ENCODE measurements at places on chromosomes 2 and 18.

- no peak for DNase-seq
Observed at GRCh38 chr2:23661276-23662050, 265.5 kb downstream of the ATAD2B start.

DNA sequence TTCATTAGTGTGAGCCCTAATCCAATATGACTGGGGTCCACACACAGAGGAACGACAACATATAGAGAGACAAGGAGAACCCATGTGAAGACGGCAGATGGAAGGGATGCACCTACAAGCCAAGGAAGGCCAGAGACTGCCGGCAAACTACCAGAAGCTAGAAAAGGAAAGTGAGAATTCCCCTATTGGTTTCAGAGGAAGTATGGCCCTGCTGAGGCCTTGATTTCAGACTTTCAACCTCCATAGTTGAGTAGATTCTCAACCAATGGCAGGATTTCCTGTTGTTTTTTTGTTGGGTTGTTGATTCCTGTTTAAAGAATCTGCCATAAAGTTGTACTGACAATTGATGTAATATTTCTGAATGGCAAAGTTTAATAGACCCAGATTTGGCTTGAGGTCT, 241.5 kb downstream of the SATB2 start:
- DNase-seq = no peak

- DNase-seq = peak; percentile 78
Observed at GRCh38 chr2:12816379-12817306, 99.9 kb downstream of the TRIB2 start.

DNA sequence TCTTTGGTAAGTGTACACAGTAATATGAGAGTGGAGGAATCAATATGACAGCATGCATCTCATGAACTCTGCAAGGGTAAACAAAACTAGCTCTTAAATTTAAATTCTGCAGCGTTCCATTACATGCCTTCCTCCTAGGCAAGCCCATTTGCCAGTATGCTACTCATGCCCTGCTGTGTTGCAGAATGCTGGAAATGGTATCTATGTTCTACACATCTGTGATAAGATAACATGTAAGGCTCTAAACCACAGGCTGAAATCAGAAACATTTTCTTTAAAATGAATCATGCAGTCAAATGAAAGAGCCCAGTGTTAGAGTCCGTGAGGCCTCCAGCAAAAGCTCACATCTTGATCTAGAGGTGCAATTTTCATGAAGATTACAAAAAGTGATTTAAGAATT, 112.8 kb upstream of the FN1 start:
- peak; percentile 44 for DNase-seq

DNA sequence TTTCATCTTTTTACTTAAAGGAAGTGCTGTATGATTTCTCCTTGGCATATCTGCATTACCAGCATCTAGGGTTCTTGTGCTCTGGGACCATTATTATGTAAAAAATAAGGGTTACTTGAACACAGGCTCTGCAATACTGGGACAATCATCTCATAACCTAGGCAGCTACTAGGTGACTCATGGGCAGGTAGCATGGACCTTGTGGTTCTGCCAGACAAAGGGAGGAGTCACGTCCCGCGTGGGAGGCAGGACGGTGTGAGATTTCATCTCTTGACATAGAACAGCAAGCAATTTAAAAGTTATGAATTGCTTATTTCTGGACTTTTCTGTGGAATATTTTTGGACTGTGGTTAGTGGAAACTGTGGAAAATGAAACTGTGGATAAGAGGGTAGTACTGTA, 34.1 kb downstream of the ASAP2 start:
- DNase-seq = no peak

DNA sequence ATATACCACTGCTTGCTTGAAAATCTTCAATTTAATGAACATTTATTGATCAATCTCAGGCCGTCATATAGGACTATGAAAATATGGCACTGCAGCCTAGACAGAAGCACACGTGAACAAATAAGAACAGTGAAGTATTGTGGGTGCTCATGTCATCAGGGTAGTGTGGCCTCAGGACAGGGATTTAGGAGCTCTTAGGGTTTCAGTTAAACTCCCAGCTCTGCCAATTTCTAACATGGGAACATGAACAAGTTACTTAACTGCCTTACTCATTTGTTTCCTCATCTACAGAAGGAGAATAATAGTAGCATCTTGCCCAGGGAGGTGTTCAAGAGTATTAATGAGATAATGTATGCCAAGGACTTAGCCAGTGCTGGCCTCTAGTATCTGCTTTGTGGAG, 146.0 kb upstream of the MAP3K20 start:
- DNase-seq = no peak

GRCh38 chr2:236158969-236159777, 9.0 kb downstream of the GBX2 start:
- DNase-seq = no peak

All from fibroblast of skin of right biceps (primary cell).